ENCODE measurements at places on chromosomes 6 and 20.

GRCh38 chr6:10976571-10976970 lies 67.5 kb downstream of the ELOVL2 start:
- DNase-seq = no peak

DNA sequence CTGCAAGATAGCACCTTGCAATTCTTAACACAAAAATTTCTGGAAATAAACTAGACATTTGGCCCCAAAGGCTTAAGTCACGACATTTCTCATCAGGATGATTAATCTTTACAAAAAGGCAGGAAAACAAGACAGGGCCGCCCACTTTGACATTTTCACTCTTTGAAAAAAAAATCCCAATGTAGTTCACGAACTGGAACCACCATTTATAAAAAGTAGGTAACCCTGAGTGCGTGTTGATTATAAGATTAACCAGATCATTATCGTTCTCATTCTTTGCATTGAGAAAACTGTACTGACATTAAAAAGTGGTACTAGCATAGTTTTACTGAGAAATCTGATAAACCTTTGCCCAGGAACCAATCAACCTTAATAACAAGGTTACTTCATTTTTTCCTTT lies 108.8 kb downstream of the HUS1B start:
- DNase-seq = no peak

DNA sequence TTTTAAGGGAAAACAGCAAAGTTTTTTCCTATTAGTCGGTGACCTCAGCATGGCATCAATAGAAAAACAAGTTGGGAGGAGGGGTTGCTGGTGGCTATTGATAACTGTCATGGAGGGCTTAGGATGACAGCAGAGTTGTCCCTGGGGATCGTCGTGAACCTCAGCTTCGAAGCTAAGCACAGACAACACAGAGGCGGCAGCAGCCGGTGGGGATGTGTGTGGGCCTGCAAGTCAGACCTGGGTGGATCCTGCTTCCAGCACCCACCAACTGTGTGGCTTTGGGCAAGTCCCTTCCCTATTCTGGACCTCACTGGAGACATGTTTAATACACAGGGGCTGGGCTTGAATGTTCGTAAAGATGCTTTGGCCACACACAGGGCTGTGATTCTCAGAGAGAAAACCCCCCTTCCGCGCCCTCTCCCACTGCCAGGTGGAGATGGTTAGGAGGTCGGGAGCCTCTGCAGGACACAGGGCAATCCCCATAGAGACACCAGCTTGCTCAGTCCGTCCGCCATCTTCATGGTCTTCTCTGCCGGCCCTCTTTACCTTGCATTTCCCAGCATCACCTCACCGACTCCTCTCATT lies 83.1 kb upstream of the TOX2 start:
- DNase-seq = no peak

GRCh38 chr6:26571592-26572296 lies 25.0 kb upstream of the ABT1 start:
- no peak for DNase-seq

- DNase-seq = no peak
Observed at GRCh38 chr20:51345601-51346101, 196.9 kb downstream of the NFATC2 start.

GRCh38 chr6:70398783-70399728 lies 14.3 kb upstream of the FAM135A start:
- no peak for DNase-seq

DNA sequence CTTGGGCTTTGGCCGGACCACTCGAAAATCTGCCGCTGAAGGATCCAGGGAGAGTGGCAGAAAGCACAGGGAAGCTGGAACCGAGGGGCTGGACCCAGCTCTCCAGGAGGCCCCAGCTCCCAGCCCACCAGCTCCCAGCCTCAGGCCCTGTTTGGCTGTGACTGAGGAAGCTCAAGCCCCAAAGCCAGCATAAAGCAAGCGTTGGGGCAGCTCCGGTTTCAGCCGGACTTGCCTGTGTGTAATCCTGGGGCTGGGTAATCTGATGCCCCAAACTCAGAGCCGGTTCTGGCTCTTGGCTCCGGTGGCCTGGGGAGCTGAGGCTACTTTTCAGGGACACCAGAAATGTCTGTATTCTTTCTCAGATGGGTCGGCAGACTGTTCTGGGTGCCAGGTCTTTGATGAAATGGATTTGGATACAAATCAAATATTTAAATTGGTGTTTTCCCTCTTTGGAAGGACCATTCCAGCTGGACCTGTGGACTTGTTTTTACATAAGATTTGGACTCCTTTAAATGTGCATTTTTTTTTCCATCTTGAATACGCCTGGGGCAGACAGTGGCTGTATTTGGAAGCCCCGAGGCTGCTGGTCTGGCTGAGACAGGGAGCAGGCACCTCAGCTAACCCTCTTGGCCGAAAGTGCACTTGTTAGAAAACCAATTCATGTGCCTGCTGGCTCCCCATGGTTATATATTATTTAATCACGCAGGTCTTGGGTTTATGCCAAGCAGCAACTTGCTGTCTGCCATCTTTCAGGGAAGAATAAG lies 29.7 kb downstream of the RPP40 start:
- DNase-seq = no peak

DNA sequence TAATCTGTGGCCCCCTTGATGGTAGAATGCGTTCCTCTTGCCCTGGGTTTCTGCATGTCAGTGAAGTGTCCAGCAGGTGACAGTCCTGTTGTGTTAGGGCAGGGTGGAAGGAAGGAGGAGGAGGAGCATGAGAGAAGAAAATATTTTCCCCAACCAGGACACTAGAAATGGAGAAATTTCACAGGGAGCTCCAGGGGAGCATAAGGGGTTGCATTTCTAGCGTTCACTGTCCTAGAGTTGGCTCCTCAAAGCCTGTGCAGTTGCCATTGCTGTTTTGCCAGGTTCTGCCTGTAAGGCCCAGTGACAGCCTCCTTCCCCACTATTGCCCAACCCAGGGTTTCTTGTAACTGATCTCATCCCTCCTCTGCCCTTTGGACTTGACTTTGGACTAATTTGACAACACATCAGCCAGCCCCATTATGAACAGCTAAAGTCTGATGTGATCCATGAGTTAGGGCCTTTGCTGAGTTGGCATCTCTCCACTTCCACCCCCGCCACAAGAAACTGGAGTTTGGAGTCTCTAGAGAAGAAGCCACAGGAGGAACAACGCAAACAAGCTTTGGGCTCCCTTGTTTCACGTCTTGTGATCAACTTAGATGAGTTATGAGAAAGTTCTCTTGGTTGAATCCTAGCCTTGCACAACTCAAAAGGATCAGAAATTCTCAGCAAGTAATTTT lies 14.0 kb upstream of the FAM50B start:
- DNase-seq = no peak

DNA sequence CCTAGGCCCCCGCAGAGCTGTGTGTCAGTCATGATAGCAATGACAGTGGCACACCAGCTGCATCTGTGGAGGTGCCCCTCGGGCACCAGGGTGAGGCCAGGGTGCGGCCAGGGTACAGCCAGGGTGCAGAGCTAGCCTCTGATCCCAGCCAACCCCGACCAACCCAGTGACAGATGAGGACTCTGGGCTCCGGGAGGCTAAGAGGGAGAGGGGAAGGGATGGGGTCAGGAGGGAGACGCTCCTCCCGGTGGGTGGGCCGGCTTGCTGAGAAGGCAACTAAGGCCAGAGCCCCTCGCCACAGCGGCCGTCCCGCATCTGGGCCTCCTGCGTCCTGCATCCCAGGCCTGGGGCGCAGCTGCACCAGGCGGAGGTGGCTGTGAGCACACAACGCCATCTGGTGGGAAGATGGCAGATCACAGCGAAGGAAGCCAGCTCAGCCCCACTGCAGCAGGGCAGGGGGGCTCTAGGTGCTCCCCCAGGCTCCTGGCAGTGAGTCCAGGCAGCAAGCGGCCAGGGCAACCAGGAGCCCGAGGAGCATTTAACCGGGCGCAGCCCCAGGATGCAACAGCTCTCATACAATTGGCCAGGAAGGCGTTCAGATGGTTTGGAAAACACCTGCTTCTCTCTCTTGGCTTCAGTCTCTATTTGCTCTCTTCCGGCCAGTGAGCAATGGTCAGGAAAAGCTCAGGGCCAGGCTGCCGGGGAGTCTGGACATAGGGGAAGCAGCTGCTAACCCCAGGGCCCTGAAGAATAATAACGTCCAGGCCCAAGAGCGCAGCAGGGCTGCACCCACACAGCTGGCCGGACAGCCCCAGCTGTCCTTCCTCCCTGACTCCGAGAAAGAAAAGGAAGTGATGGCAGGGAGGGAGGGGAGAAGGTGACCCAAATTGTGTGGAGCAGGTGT lies 169.4 kb downstream of the TAF4 start:
- DNase-seq = no peak

GRCh38 chr6:137964876-137965275 lies 97.8 kb downstream of the TNFAIP3 start:
- DNase-seq = no peak

- peak; percentile 98 for DNase-seq
Observed at GRCh38 chr6:111873178-111874024, at the start of gene FYN. FYN (minus strand) TSS chr6:111873452; CDS start chr6:111720051, 153,401 bp downstream.

GRCh38 chr6:99668036-99668705 lies 61.5 kb downstream of the PRDM13 start:
- no peak for DNase-seq

GRCh38 chr6:106048336-106048735 lies 37.8 kb upstream of the PRDM1 start:
- DNase-seq = no peak

- DNase-seq = no peak
Observed at GRCh38 chr6:91895599-91896285, 1308.9 kb upstream of the MAP3K7 start.

- no peak for DNase-seq
Observed at GRCh38 chr6:29797135-29797534, 30.5 kb upstream of the HLA-G start.

GRCh38 chr6:53718597-53719460 lies 53.3 kb upstream of the KLHL31 start:
- DNase-seq = no peak

DNA sequence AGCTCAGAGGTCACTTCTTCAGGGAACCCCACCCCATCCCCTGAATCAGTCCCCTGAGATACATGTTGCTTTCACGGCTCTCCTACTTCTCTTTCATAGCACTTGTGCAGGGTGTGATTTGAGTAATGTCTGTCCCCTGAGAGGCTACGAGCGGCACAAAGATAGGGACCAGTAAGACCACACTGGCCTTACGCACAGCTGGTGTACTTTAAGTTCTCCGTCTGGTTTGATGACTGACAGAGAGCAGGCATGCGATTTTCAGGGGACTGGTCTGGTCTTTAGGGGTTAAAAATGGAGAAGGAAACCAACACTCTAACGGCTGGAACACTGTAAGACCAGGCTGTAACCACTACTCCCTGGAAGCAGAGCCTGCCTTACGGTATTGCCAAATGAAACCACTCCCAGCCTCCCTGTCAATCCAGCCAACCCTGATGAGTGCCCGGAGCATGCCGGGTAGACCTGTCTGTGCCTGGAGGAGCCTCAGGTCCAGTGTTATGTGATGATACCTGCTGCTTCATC lies 47.1 kb downstream of the ELMO2 start:
- no peak for DNase-seq

DNA sequence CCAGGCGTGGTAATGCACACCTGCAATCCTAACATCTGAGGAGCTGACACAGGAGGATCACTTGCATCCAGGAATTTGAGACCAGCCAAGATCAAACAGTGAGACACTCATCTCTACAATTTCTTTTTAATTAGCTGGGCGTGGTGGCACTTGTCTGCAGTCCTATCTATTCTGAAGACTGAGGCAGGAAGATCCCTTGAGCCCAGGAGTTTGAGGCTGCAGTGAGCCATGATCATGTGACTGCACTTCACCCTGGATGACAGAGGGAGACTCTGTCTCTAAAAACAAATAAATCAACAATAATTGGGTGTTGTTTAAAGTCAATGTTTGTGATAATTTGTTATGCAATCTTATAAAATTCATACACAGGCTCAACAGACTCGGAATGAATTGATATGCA lies 18.0 kb upstream of the HLA-A start:
- no peak for DNase-seq

GRCh38 chr6:111565326-111566221 lies 40.1 kb downstream of the TRAF3IP2 start:
- DNase-seq = no peak

DNA sequence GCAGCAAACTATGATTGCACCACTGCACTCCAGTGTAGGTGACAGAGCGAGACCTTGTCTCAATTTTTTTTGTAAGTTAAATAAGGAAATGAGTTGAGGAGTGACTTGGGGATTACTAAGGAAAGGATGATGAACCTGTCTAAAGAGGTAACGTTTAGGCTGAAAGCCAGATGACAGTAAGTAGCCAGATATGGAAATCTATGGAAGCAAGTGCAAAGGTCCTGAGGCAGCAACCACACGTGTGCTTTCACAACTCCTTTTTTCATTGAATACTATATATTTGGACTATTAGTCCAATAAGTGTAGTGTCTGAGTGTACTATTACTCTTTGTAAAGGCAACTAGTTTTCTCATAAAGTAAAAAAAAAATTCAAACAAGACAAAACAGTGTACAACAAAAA lies 147.4 kb downstream of the CD24 start:
- DNase-seq = no peak

- no peak for DNase-seq
Observed at GRCh38 chr20:21801193-21801592, 95.7 kb downstream of the PAX1 start.
